ENCODE measurements at places on chromosomes 3 and 15.

GRCh38 chr3:151135541-151136337 lies 50.3 kb downstream of the MED12L start:
- no peak for DNase-seq

GRCh38 chr15:84987949-84988624 lies 6.4 kb downstream of the PDE8A start:
- DNase-seq, result no peak

DNA sequence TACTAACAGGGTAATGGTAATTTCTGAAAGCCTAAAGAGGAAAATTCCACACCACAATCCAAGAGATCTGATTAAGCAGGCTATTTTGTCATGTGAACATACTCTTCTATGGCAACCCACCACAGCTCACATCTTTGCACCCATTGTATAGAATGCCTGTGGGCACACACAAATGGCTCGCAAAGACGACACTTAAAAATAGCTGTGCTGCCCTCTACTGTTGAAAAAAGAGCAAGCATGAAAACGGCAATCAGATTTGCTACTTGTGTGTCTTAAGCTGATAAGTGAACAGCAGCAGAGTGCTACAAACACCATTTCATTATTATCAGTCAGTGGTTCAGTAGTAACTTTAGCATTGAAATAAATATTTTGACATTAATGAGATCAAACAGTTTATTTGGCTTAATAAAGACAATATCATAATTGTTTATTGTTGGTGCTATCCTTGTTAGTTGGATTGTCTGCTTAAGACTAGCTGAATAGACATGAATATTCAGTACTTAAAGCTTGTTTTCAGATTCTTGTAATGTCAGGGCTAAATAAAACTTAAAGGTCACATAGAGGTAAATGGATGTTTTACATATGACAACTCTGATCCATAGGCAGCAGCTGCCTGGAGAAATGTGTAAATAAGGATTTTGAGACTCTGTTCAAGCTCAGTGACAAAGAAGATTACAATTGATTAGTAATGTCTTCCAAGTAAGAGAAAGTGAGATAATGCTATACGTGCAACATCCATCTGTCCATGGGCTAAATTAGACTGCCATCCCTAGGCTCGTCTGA lies 199.1 kb downstream of the LRRN1 start:
- DNase-seq, result no peak

GRCh38 chr15:68972201-68973065 lies 42.1 kb upstream of the NOX5 start:
- DNase-seq, result no peak

- DNase-seq, result no peak
These were observed 15.6 kb upstream of the ZNF80 start for GRCh38 chr3:114252954-114253353.

GRCh38 chr3:25043177-25043576 lies 384.9 kb upstream of the RARB start:
- DNase-seq, result no peak

DNA sequence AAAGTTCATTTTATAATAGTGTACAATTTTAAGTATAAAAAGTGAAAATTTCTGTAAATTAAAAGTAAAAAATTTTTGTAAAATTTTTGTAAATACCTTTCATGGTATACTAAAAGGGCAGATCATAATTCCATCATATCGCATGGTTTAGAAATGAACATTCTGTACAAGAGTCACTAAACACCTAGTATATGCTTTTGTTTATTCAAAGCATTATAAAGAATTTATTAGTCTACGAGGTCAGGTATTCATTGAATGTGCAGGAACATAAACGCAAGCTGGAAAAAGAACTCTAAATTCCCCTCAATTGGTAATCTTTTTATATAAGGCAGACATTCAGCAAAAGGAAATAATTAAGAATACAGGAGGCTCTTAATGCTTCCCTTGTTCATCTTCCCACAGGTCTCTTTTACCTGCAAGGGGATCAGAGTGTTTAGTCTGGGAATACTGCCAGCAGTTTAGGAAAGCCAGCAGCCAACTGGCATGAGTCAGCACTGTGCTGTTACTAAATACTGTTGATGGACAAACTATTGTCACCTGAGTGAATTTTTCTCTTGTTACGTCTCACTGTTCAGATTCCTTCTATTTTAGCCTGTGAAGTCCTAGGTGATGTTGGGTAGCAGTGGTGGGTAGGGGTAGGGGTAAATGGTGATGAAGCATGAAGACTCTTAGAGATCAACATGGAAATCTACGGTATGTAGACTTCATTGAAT lies 70.1 kb downstream of the UQCC5 start:
- no peak for DNase-seq

DNA sequence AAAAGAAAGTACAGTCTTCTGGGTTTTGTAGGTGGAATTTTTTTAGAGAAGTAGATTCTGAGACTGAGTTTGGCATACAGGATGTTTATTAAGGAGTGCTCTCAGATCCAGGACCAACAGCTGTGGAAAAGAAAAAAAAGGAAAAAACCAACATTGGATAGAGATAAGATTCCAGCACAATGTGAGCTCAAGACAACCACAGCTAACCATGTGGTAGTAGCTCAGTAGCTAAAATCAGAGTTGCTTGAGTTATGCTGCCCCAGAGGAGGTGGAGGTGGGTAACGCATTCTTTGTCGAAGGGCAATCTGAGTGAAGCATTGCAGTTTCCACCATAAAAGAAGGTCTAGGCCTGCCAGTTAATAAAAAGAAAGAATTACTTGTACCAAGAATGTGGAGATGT lies 904.3 kb downstream of the NSUN3 start:
- no peak for DNase-seq

GRCh38 chr3:72256716-72257115 lies 471.8 kb upstream of the PROK2 start:
- DNase-seq, result no peak

DNA sequence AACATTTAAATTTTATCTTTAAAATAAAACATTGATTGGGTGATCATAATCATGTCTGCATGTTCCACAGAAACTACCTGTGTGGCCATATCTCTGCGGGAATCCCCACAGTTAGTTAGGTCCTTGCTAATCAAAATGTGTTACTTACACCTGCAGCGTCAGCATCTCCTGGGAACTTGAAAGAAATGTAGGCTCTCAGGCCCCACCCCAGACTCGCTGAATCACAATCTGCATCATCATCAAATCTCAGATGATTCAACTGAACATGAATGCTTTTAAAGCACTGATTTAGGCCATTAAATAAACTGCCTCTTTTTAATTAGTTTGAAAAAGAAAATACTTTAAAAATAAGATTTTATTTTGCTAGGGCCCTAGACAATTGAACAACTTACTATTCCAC lies 577.8 kb downstream of the PYDC2 start:
- no peak for DNase-seq

GRCh38 chr15:59160880-59161593 lies 45.6 kb upstream of the LDHAL6B start:
- no peak for DNase-seq

DNA sequence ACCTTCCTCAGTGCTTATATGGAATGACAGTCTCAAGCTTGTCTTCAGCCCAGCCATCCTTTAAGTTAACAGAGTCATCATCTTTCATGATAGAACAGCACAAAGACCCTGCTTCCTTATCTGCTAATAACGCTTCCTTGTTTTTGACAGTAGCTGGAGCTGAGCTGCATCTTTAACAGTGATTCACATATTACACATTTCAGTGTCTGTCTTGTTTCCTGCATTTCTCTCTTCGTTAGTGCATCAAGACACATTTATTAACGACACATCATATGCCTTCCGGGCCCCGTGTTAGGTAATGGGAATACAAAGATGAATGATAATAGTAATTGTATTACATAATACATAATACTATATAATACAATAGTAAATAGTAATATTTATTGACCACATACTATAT lies 30.2 kb upstream of the GREM1 start:
- DNase-seq, result no peak

DNA sequence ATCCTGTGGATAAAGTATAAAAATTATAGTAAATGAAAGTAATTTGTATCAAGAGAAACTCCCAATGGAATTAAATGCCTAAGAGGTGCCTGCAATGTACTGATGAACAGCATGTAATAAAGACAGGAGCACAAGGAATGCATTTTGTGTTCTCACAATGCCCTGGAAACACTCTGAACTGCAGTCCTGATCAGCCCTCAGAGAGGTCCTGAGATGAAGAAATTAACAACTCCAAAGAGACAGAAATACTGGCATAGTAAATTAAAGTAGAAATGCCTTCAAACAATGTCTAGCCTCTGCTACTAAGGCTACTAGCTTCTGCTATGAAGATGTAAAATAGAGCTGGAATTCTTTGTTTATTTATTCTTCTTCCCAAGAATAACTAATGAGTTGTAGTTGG lies 59.9 kb downstream of the CFAP20DC start:
- no peak for DNase-seq

GRCh38 chr15:90572893-90573292 lies 43.2 kb downstream of the CRTC3 start:
- no peak for DNase-seq

DNA sequence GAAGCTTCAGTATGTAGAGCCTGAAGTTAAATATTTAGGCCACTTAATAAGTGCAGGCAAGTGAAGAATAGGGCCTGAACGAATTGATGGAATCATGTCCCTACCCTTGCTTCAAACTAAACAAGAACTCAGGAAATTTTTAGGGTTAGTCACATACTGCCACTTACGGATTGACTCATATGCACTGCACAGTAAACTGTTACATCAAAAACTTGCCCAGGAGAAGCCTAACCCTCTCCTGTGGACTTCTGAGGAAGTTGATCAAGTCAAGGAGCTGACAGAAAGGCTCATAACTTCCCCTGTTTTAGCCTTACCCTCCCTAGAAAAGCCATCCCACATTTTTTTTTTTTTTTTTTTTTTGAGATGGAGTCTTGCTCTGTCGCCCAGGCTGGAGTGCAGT lies 20.6 kb upstream of the KBTBD12 start:
- DNase-seq, result no peak

GRCh38 chr3:127848131-127849129 lies 26.1 kb upstream of the MGLL start:
- no peak for DNase-seq

DNA sequence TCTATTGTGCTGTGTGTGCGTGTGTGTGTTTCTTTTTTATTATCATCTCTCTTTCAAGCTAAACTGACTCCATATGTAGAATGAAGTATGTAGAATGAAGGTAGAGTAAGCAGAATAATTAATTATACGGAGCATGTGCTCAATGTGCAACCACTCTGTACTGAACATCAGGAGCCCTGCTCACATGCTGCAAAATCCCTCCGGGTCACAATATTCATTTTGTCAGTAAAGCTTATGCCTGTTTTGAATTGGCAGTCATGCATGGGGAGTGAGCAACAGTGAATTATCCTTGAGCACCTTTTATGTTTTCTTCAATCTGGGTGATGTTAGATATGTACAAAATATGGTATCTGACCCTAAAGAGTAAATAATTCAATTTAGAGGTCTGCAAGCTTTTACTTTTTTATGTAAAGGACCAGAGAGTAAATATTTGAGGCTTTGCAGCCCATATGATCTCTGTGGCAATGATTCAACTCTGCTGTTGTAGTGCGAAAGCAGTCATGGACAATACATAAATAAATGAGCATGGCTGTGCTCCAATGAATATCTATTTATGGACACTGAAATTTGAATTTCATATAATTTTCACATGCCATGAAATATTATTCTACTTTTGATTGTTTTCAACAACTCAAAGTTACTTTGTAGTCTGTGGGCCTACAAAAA lies 199.9 kb downstream of the VGLL3 start:
- no peak for DNase-seq

DNA sequence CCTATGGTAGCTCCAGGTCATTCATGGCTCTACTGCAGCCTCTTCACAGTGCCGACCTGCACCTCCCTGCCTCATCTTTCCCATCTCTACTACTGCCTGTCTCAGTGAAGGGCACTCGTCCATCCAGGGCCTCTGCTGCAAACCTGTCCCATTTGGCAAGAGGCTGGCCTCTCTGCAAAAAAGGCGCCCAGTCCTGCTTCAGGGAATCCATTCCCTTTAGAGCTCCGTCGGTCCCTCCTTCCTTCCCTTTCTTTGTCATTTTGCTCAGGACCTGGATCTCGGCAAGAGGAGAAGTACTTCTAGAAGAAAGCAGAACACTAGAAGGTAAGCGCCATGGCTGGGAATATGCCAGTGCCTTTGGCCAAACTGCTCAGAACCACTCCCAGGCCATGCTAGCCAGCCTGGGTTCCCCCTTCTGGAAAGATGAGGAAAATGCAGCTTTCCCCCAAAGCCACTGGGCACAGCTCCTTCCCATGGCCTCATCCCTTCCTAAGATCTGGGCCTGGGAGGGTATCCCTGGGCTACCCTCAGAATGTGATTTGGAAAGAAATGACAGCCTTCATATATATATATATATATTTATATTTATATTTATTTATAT lies 6.4 kb upstream of the ISL2 start:
- no peak for DNase-seq

DNA sequence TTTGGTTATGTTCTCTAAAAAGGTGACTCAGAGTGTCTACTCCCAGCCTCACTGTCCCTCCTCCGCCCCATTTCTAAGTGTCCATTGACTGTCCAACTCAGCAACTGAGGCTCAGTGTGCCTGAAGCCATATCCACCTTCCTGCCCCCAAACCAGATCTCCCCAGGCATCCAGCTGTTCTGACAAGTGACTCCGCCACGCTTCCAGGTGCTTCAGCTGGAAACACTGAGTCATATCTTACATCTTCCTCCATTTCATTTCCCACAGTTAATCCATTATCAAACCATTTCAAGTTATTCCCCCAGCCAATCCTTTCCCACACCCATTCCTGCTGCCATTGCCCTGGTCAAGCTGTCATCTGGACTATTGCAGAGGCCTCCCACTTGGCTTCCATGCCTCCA lies 17.1 kb downstream of the MAGEF1 start:
- no peak for DNase-seq

- DNase-seq, result no peak
These were observed 14.4 kb upstream of the ACAN start for GRCh38 chr15:88788816-88789215.

GRCh38 chr3:64530434-64531049 lies 157.3 kb downstream of the ADAMTS9 start:
- DNase-seq, result no peak

DNA sequence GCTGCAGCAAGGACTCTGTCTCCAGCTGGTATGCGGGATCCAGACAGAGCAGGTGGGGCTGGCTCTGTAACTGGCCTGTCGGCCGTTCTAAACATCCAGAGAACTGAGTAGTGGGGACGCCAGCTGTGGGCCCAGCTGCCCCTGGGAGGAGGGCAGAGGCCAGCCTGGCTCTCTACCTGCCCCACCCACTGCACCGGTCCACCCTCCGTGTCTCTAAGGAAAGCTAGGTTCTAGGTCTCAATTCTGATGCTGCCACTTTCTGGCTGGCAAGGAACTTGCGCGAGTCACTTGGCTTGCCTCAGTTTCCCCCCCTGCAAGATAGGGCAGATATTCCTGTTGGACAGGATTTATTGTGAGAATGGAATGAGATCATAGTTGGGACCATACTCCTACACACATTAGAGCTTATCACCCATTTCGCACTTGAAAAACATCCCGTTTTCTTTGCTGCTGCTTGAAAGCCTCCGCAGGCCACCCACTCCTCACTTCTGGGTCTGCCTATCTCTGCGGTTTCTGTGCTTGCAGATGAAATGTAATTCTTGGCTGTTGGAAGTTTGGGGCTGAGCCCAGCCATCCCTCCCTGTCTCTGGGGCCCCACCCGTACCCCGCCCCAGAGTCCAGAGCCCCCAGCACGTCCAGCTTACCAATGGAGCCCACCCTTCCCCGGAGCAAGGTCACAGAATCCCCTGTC lies 65.8 kb downstream of the IQSEC1 start:
- no peak for DNase-seq

- no peak for DNase-seq
These were observed 8.2 kb downstream of the RCN2 start for GRCh38 chr15:76939715-76940114.

All from vagina (tissue), 2 donors.